IMR-90 (cell line): ENCODE measurements at places on chromosomes 2 and 18. TPM values are rescaled to one million over a fixed set of nuclear protein-coding genes. Genes with fewer than 3 reads are reported as not detected.

FAM110C gene
- not detected in 2 replicates for total RNA-seq

CTIF gene
- total RNA-seq, result 25.1 and 27.5 TPM in 2 replicates

- DNase-seq, result no peak
These were observed 67.0 kb upstream of the LYPD6B start for GRCh38 chr2:148971547-148971946.

GRCh38 chr2:96138179-96139145 lies at the start of gene ASTL:
TSS of gene ASTL (minus strand) at chr2:96138502. CDS start at chr2:96138436, 66 bp downstream.
- DNase-seq, result peak; percentile 32

DNA sequence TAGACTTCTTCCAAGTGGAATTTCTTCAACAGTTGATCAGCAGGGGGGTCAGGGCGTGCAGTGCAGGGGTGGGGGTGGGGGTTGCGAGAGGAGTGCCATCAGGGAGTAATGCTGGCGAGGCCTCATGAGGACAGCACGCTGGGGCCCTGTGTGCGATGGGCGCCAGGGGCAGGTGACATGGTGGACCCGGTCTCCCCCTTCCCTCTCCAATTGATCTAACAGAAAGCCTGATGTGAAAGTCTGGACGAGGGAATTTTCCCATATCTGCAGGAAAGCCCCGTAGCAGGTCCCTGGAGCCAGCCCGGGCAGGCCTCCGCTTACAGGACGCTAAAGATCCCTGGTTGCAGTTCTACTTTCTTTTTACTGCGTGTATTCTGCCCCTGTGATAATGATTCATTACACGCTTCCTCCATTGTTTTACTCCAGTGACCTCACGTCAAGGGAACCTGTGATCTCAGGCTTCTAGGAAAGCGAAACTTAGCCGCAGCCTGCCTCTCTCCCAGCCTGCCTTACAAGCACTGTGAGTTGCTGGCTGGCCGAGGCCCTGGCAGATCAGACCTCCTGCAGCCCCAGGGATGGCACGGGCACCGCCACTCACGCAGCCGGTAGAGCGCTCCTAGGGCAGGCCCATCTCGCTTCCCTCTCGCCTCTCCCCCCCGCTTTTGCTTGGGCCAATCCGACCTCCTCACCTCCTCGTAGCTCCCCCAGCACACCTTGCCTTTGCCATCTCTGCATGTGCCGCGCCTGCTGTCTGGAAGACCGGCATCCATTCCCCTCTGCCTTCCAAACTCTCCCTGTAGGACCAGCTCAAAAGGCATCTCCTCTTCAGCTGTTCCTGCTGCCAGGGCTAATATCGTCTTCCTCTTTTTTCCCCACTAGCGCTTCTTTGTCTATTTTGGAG lies 19.2 kb downstream of the NEURL3 start:
- peak; percentile 87 for DNase-seq

- peak; percentile 38 for DNase-seq
These were observed 14.9 kb downstream of the TYW5 start for GRCh38 chr2:199940373-199940772.

- DNase-seq, result no peak
These were observed 2.8 kb upstream of the HAT1 start for GRCh38 chr2:171919453-171919852.

GRCh38 chr2:54419388-54419787 lies 36.7 kb upstream of the SPTBN1 start:
- DNase-seq, result no peak

GRCh38 chr2:177031438-177032180 lies 181.0 kb upstream of the HNRNPA3 start:
- no peak for DNase-seq

- DNase-seq, result no peak
These were observed 214.1 kb downstream of the RDH14 start for GRCh38 chr2:18346344-18346743.

GRCh38 chr2:100208141-100208770 lies 65.9 kb upstream of the AFF3 start:
- DNase-seq, result peak; percentile 10

DNA sequence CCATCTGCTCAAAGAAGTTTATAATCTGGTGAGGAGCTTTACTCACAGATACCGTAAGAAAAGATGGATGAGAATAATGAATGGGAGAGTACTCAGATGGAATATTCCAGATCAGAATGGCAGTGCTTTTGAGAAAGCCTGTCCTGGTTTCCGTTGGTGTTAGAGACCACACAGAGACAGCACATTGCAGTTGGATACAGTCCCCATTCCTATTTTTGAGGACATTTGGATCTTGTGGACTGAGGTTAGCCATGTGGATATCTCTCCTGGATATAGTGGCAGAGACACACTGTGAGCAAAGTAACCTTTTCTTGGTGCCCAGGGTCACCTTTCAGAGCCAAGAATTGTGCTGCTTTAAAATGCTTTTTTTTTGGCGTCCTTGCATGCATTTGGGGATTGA lies 63.7 kb downstream of the TANC1 start:
- no peak for DNase-seq

- DNase-seq, result no peak
These were observed 11.0 kb upstream of the PTPN2 start for GRCh38 chr18:12895014-12895413.

- peak; percentile 57 for DNase-seq
These were observed 35.9 kb downstream of the SPRED2 start for GRCh38 chr2:65396348-65397026.

GRCh38 chr2:175359710-175360109 lies 178.2 kb upstream of the ATP5MC3 start:
- DNase-seq, result no peak

GRCh38 chr2:177675350-177675821 lies 282.8 kb downstream of the AGPS start:
- DNase-seq, result no peak
